ENCODE measurements at places on chromosomes 16 and 17. TPM values are rescaled to one million over a fixed set of nuclear protein-coding genes. Genes with fewer than 3 reads are reported as not detected.

- DNase-seq = no peak
These were observed 24.9 kb downstream of the MLYCD start for GRCh38 chr16:83923581-83924365.

GRCh38 chr17:2214929-2215615 lies 88.5 kb downstream of the SMG6 start:
- no peak for DNase-seq

GRCh38 chr16:15906439-15906838 lies 18.0 kb upstream of the CEP20 start:
- DNase-seq = no peak

DNA sequence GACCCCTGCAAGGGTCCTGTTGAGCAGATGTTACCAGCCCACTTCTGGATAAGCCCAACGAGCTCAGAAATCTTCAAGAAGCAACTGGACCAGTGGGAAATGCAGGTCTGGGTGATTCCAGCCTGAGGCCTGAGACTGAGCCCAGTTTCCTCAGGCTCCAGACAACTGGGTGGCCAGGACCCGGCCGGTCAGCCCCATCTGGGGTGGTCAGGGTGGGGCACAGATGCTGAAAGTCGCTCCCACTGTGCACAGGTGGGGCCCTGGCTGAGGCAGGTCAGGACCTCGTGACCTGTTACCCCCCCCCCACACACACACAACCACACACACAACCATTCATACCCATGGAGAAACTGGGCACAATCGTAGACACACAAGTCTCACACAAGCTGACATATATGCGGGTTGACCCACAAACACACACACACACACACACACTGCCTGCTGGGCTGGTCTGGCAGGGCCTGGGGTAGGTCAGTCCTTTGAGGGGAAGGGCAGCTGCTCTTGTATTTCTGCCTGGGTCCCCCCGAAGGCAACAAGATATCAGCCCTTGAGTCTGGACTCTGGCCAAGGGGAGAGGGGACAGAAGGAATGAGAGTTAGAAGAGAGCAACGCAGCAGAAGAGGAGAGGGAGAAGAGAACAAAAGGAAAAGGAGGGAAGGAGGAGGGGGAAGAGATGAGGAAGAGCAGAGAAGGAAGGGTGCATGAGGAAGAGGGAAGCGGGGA lies 99.0 kb upstream of the CDH5 start:
- DNase-seq = no peak

DNA sequence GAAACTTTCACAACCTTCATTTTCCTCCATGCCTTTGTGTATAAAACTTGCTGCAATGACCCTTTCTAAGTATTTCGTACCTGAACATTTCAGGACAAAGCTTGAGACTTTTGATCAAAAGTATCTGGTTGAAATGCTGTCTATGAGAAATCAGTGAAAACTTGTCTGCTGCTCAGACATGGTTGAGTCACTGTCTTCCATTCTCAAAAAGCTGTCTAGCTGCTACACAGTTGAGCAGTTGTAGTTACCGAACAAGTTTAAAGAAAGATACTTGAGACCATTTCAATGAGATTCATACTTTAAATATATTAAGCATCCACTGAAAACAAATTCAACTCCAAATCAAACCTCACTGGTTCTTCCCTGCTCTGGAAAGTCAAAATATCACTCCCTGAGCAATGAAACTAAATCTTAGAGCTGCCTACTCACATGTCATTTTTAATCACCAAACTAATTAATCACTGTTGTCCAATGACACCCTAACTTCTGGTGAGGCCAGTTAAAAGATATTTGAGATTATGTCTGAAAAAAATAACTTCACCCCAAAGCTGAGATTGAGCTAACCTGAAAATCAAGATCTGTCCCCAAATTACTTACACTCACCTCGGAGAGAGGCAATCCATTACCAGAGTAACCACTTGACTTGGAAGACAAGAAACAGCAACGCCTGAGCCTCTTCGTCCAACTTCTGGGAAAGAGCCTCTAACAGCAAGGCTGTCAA lies 488 bp downstream of the TMEM100 start:
- DNase-seq = no peak

- no peak for DNase-seq
These were observed 211.4 kb downstream of the BCAS3 start for GRCh38 chr17:60888812-60889709.

DNA sequence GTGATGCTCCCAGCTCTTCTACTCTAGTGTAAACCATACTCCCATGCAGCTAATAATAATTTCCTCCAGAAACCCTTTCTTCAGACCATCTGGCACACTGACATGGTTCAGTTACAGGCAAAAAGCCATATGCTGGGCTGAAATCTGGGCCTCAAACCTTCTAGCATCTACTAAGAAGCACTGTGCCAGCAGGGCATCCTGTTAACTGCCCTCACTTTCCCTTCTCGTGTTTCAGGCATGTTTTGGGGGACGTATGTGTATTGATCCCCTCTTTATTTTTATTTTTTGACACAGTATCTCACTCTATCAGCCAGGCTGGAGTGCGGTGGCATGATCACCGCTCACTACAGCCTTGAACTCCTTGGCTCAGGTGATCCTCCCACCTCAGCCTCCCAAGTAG lies 33.3 kb downstream of the STAT5A start:
- DNase-seq = no peak

DNA sequence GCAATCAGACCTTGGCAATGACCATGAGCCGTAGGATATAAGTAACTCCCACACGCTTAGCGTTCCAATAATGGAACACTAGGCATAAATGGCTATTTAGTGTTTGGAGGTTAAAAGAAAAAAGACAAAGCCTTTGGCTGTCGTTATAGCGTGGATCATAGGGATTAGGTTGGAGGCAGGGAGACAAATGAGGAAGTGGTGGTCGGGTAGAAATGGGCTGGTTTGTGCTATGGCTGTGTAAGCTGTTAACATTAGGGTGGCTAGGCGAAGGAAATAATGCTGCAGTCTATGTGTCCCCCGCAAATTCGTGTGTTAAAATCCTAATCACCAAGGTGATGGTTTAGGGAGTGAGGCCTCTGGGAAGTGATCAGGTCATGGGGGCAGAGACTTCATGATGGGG lies 120.4 kb upstream of the IRX6 start:
- no peak for DNase-seq

DNA sequence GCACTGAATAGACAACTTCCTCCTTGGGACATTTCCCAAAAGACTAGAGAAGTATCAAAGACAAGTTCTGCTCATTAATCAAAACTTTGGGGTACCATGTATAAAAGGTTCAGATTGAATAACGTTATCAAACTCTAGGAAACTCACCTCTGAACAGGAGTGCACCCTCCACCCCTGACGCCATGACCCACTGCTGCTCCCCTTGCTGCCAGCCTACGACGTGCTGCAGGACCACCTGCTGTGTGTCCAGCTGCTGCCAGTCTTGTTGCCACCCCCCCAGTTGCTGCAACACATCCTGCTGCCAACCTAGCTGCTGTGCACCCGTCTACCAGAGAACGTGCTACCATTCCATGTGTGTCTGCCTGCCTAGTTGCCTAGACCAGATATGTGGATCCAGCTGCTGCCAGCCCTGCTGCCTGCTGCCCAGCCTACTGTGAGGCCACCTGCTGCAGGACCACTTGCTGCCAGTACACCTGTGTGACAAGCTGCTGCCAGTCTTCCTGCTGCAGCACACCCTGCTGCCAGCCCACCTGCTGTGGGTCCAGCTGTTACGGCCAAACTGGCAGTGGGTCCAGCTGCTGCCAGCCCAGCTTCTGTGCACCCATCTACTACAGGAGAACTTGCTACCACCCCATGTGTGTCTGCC lies 13.8 kb upstream of the KRTAP9-2 start:
- no peak for DNase-seq

Gene CDK5R1
- total RNA-seq = 22.5 TPM

Gene TERB1
- total RNA-seq = 0.22 TPM

Gene HAP1
- not detected for total RNA-seq

DNA sequence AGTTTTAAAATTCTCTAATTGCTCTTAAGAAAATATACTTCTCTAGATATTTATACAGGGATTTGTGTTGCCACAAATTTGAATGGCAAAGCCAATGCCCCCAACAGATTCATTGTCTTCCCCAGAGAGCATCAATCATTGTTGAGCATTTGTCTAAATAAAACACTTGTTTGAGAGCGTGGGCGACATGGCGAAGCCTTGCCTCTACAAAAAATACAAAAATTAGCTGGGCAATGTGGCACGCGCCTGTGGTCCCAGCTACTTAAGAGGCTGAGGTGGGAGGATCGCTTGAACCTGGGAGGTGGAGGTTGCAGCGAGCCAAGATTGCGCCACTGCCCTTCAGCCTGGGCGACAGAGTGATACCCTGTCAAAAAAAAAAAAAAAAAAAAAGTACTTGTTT lies 13.4 kb upstream of the SRSF1 start:
- no peak for DNase-seq

DNA sequence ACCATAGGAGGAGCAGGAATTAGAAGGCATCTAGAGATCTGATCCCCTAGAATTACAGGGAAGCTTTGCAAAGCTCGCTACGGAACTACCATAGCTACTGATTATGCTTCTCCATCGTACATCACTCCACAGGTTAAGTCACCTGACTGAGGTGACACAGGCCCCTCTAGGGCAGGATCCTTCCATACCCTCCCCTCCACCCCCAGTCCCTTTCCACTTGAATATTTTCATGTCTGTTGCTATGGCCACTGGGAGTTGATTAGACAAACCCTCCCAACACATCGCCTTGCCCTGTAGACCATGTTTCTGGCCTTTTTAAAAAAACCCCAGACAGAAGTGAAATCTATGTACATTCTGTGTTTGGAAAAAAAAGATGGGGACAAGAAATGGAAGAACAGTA lies 287.1 kb downstream of the SOX9 start:
- DNase-seq = no peak

Gene CDH15
- not detected for total RNA-seq

Gene RDM1
- total RNA-seq = not detected

DNA sequence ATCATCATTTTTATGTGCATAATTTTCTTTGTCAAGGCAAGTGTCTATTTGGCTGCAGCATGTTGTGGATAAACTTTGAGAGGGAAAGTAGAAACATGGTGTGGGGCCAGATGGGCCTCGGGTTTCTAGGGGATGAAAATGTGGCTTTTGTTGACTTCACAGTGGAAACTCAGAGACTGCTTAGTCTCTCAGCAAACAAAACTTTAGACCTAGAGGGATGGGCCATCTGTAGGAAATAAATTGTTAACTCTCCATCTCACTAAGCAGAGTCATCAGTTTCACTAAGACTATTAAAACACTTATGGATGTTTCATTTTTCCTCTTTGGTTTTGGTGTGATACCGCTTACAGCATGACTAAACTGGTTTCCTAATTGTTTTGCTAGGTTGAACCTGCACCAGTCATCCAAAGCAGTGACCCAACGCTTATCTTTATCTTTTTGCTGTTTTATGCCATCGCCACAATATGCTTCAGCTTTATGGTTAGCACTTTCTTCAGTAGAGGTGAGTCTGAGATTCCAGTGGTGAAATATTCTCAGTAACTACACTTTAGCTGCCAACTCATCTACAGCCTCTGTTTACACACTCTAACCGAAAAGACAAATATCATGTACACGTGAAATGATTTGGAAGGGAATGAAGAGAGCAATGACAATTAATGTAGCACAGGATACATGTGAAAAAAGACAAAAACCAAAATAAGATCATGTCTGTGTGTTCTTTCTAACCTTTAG lies 60.6 kb upstream of the CRYM start:
- DNase-seq = no peak
